ENCODE measurements at places on chromosomes 4 and X.

DNA sequence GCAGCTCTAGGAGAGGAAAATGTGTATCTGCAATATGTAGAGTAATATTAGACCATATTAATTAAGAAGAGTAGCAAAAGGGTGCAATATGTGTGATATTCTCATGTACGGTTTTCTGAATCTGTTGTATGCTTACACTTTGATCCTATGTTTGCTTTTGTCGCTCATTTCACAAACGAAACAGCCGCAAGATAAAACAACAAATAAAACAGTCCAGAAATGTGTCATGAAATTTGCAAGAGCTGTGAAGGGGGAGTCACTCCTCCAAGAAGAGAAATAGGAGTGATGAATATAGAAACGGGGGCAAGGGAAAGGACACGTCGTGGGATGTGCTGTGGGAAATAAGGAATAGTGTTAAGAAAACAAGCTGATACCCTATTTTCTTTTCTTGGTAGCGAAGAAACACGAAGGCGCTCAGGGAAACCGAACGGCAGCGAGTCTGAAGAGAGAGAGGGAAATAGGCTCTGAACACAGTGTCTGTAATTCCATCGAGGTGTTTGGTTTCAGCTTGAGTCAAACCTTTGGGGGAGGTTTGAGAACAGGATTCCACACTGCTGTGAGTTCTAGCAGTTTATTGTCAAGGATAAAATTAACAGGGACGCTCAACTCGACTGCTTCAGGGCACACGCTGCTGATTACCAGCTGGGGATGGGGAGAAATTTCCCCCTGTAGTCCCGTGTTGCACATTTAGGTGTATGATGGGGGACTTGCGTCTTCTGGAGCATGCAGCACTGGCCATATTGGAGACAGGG is 595.6 kb upstream of the TENM3 start:
- no peak for DNase-seq

DNA sequence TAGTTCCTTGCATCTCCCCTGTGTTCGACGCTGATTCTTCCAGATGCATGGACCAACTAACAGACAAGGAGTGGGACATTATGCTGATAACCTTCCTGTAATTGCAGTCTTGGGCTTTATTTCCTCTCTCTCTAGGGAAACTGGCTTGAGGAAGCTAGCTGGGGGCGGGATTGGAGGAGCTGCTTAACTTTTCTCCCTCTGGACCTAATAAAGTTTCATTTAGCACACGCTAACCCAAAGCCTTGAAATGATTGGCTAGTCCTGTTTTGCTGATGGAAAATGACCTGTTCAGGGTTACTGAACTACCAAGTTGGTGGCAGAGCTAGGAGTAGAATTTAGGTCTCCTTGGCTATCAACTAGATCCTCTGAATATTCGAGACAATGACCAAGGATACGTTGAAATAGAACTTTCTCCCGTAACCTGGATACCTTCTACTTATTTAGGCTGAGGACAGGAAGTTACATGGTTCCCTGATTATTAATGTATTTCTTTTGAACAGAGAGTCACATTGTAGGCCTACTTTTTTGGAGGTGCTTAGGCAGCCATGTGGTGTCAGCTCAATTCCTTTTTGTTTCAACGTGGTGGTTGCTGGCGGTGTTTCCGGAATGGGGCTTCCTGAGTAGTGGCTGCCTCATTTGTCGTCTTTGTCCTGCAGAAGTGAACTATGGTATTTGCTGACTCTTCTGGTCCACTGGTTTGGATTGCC is 2.0 kb downstream of the PGK1 start:
- no peak for DNase-seq

DNA sequence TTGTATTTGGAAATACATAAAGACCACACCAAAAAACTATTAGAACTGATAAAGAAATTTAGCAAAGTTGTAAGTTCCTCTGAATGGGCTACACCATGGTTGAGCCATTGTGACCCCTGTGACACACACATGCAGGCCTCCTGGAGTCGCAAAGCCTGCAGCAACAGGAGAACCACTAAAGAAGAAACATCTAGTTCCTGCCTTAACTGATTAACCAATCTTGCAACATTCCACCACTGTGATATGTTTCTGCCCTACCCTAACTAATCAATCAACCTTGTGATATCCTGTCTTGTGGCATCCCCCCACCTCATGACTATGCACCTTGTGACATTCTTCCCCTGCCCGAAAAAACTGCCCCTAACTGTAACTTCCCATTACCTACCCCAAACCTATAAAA is 401.8 kb downstream of the PRDM5 start:
- DNase-seq: no peak

- peak; percentile 17 for DNase-seq
Measured at GRCh38 chr4:184096561-184097240, 121.0 kb downstream of the ENPP6 start.

- no peak for DNase-seq
Measured at GRCh38 chrX:151780621-151781020, 46.1 kb downstream of the CNGA2 start.

GRCh38 chr4:100938698-100939097 is 408.6 kb downstream of the PPP3CA start:
- no peak for DNase-seq

GRCh38 chrX:44785652-44786051 is 58.2 kb upstream of the DUSP21 start:
- DNase-seq: no peak

DNA sequence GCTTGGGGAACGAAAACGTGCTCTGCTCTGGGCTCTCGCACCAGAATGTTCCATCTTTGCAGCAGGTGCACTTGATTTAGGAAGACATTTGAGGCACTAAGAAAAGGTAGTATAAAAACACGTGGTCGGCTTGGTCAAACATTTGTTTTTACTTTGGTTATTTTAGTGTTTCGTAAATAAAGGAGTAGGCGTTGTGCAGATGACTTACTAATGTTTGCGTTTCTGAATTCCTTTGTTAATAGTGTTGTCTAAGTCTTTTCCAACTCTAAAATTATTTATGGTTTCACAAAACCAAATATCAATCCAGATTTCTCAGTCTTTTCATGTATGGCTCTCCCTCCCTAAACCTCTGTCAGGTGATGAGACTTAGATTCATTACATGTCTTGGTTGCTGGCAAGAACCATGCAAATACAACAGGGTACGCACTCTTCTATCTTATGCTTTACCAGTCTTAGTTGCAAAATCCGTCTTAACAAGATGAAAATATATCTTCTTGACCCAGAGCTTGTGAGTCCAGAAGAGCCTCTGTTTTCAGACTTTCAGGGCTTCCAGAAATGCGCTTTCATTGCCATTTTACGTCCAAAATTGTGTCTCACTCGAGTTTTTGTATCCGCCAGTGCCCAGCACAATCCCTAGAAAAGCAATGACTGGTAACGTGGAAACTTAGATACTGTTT is 686 bp downstream of the MTHFD2L start:
- no peak for DNase-seq

DNA sequence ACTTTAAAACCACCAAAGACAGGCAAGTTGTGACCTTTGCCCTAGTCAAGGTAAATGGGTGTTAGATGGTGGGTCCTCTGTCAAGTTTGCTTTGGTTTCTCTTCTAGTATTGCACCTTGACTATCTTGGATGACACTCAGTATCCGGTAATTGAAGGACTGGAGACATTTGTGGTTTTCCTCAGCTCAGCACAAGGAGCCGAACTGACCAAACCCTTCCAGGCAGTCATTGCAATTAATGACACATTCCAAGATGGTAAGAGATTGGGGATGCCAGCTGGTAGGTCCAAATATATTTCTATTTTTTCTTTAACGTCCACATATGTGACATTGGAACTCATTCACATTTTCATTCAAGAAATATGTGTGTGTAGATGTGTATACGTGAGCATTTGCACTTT is 69.3 kb upstream of the ANXA3 start:
- no peak for DNase-seq

DNA sequence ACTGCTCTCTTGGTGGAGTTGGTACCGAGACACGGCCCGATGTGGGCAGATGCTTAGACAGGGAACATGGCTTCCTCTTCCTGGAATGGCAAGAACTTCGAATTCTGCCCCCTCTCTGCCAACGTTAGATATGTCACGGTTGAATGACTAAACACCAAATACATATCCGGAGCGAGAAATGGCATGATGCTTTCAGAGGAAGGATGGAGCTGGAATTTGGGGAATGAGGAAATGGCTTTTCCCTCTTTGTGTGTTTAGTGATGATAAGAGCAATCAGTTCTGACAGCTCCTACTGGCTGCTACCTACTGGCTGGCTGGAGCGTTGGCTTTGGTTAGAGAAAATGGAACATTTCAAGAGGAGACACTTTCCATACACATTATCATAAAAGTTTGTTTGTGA is 140.0 kb downstream of the DHRSX start:
- DNase-seq: no peak

- no peak for DNase-seq
Measured at GRCh38 chr4:141155586-141155985, 22.3 kb upstream of the RNF150 start.

DNA sequence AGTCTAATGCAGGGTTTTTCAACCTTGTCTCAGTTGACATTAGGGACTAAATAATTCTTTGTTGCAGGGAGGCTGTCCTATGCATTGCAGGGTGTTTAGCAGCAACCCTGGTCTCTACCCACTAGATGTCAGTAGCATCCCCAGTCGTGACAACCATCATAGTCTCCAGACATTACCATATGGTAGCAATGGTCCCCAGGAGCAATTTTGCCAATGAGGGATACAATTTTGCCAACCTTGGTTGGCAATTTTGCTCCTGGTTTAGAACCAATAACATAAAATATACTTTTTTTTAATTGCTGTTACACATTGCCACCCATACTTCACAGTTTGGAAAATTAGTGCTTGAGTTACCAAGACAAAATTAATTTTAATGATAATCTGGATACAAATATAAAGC is 6.0 kb downstream of the EREG start:
- DNase-seq: no peak

- DNase-seq: peak; percentile 54
Measured at GRCh38 chr4:1246111-1246881, 2.6 kb downstream of the CTBP1 start.

GRCh38 chr4:166538491-166539005 is 665.5 kb downstream of the TLL1 start:
- DNase-seq: no peak

DNA sequence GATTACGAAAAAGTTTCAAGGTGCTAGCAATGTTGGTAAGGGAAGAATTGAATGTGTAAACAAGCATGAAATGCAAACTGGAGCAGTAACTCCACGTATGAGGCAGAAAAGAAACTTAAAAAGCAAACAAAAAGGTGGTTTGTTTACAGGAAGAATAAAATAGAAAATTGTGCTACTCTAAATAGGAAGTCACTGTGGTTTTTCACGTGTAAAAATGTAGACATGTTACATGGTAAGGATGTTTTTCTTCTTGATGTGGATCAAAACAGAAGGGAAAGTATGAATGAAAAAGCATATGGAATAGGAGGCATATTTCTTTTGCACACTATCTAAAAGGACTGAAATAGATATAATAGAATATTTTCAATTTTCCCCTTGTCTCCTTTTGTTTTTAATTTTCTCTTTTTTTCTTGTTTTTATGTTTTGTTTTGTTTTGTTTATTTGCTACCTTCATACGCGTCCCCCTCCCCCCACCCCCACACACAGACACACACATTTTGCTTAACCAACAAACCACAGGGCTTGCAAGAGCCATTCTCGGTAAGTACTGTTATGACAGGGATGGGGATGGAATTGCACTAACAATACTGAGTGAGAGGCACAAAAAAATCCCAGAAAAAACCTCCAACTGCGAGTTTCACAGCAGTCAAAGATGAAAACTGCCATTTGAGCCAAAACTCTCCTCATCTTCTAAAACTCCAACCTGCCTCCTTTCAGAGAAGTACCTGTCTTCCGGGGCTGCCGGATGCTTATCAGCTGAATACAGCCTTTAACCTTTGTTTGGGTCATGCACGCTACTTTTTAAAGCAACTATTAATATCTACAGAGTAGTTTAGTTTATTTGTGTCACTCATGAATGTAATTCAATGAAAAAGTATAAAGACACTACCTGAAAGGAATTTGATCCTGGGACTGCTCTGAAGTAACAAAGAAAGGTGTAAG is 135.8 kb downstream of the IL15 start:
- no peak for DNase-seq

All from adrenal gland (tissue), 19 donors.